ENCODE measurements at places on chromosomes 1 and 21.
A peak's percentile ranks its signal among the peaks of the same experiment; 100 is the strongest.

DNA sequence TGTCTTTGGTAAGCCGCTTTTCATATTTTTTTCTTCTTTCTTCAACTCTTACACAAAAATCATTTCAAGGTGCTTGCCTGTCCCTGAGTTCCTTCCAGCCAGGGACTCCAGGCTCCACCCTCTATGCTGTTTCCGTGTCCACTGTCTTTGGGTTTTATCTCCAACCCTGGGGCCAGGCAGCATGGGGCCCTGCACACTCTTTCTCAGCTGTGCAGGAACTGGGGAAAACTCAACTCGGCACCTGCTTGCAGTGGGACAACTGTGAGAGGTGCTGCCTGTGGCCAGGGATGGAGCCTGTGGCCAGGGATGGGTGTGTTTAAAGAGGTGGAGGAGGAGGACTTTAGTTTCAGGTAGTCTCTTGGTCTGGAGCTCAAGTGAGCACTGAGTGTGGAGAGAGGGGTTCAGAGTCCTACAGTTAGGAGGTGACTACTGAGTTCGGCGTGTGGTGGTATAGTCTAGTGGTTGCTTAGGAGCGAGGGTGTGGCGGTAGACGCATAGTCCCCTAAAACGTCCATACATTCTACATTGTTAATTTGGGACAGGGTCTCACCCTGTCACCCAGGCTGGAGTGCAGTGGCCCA, 13.4 kb downstream of the TNFRSF8 start:
- DNase-seq = no peak

DNA sequence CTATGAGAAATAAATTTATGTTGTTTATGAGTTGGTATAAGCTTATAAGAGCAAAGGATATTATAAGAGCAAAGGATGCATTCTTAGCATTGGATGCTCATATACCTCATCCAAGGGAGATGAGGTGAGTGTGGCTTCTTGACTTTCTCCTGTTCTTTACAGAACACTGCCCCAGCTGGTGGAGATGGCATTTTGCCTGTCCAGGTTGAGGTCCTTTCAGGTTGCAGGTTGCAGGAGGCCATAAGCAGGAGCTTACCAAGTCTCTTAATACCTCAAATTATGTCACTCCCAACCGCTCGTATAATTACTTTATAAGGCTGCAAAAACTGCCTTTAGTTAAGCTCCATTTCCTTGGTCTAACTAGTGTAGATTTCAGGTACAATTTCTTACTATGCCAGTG, 66.7 kb downstream of the RPE65 start:
- no peak for DNase-seq

GRCh38 chr1:92743221-92743620, 41.7 kb downstream of the EVI5 start:
- DNase-seq = no peak

- DNase-seq = no peak
These were observed 25.4 kb upstream of the RGS16 start for GRCh38 chr1:182629499-182630096.

DNA sequence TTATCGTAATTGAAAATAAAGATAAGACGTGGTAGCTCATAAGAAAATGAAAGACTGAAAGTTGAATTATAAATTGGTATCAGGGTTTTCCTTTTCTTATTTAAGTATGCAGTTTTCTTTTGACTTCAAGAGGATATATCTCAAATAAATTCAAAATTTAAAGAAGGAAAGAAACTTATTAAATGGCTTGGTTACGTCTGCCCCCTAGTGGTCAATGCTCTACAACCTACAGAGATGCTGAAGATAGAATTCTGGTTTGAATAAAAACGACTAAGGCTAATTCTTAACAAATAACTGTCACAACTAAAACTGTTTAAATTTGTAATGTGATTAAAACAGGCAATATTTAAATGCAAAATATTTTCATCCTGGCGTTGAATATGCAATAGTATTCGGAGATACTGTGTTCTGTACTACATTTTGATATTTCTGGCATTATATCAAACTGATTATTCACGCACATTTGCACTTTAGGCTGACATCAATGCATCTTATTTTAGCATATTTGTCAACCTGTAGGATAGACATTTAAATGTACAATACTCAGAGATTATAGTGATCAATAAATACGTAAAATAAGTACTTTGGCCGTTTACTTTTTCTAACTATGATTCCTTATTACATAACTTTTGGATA, 26.8 kb downstream of the IFI44 start:
- peak; percentile 45 for DNase-seq

GRCh38 chr1:15123925-15124324, 29.6 kb upstream of the TMEM51 start:
- DNase-seq = no peak

GRCh38 chr1:236741753-236742152, 53.3 kb upstream of the MTR start:
- no peak for DNase-seq

- DNase-seq = no peak
These were observed 10.1 kb downstream of the EYA3 start for GRCh38 chr1:28078262-28078661.

GRCh38 chr1:17857996-17858395, 102.9 kb downstream of the ACTL8 start:
- no peak for DNase-seq

DNA sequence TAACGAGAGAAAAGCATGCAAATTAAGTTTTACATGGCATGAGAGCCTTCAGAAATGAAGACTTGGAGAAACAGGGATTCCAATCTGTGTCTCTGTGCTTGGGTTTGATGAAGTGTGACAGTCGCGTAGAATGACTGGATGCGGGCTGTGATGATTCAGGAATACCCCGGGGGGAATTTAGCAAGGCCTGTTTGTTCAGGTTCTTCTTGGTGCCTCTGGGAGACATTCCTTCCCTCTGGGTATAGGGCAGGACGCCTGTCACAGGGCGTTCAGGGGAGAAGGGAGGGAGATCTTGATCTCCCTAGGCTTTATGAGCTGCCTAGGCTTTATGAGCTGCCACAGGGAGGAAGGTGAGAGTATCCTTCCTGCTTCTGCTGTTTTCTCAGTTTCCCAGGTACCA, 36.6 kb downstream of the DOP1B start:
- no peak for DNase-seq

GRCh38 chr1:192566657-192567056, 8.9 kb upstream of the RGS1 start:
- DNase-seq = no peak

GRCh38 chr1:11384170-11384554, 94.8 kb upstream of the DISP3 start:
- DNase-seq = no peak

GRCh38 chr1:183466781-183467180, 5.5 kb upstream of the SMG7 start:
- no peak for DNase-seq

GRCh38 chr1:226535666-226536065, 12.9 kb upstream of the STUM start:
- DNase-seq = no peak

DNA sequence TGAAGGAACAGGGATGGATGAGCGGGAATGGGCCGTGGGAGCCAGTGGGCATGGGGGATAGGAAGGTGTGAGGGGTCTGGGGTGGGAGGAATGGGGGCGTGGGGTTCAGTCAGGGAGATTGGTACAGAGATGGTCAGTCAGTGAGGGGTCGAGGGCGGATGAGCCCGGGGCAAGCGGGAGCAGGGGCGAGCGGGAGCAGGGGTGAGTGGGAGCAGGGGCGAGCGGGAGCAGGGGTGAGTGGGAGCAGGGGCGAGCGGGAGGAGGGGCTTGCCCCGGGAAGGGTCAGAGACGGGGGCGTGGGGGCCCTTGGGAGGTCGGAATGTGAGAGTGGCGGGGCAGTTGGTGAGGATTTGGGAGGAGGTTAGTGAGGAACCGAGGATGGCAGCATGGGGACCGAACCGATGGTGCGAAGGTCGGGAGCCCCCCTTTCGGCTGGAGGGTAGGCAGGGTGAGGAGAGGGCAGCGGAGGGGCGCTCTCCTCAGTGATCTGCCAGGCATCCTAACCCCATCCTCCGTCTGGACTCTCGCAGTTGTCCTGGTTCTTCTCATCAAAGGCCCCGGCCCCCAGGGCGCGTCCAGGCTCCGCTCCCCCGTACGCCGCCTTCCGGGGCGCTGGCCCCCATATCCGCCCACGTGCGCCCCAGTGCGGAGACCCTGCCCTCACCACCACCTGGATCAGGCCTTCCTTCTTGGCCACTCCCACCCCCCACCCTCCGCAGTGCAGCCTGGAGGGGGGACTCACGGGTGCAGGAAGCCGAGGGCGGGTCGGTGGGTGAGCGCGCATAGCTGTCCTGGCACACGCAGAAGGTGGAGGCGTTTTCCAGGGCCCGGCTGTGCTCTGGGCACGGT, 11.2 kb downstream of the EPHA10 start:
- DNase-seq = no peak

DNA sequence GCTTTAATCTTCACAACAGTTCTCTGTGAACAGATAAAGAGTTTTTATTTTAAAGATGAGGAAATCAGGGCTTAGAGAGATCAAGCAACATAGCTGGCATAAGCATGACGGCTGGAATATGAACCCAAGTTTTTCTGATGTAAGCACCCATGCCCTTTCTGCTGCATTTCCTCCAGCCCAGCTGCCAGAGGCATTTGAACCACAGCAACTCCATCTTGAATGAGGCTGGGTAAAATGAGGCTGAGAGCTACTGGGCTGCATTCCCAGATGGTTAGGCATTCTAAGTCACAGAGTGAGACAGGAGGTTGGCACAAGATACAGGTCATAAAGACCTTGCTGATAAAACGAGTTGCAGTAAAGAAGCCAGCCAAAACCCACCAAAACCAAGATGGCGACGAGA, 90.0 kb downstream of the WDR64 start:
- DNase-seq = no peak

DNA sequence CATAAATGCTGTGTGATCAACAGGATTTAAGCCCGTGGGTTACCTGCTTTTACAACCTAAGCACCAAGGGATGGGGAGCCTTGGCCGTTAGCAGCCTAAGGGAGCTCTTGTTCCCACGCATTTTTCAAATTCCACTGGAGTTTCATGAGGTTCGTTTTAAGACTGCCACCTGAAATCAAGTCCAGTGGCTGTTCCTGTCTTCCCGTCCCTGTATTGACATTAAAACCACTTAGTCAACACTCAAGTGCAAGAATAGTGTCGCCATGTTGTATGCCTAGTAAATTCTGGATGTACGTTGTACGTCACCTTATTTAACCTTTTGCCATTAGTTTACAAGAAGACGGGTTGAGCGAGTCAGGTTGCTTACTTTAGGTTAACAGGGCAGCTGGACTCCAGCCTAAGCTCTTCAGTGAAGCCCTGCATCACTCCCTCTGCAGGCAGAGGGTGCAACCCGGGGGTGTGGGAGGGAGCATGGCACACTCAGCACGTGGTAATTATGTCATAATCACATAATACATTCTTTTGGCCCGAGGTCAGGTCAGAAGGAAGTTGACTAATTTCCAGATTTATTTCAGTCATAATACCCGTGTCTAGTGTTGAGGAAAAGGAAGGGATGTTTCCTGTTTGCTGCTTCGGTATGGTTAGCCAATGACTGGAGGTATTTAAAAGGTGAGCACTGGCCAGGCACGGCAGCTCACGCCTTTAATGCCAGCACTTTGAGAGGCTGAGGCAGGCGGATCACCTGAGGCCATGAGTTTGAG, 42.5 kb downstream of the CNST start:
- DNase-seq = peak; percentile 52

DNA sequence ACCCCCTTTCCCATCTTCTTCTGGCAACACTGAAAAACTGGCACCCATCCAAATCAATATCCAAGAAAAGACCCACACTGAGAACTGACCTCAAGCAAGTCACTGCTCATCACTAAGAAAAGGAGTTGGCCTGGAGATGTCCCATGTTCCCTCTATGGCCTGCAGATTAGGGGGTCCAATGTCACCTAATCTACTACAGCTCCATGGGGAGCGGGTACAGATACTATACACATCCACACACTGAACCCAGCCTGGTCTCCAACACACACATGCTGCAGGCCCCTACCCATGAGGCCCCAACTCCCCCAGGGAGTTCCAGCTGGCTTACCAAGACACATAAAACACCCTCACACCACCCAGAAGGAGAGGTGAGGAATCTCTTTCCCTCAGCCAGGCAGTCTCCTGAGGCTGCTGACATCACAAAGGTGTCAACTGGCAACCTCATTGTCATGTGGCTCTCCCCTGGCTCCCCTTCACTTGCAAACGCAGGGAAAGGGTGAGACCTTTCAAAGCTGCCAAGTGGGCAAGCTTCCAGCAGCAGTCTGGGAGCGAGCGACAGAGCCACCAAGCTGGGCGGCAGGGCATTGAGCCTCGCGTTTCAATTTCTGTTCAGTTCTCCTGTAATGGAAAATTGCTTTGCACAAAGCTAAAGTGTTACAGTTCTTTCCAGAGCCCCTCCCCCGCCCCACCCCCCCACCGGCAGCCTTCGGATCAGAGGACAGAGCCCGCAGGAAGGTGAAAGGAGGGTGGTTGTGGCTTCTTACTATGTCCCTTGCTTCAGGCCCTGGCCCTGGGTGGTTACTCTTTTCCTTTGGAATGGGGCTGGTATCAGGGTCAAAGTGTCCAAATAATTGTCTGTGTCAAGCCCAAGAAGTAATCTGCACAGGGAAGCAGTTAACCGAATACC, at the start of gene LRRC52:
TSS of gene LRRC52 (plus strand) at position 469 of the 907 bp plus-strand sequence. CDS start at position 766, 297 bp downstream.
- DNase-seq = no peak

- no peak for DNase-seq
These were observed 4.1 kb downstream of the SLX9 start for GRCh38 chr21:44943686-44944550.

GRCh38 chr1:20380175-20380574, 89.5 kb downstream of the VWA5B1 start:
- DNase-seq = no peak

DNA sequence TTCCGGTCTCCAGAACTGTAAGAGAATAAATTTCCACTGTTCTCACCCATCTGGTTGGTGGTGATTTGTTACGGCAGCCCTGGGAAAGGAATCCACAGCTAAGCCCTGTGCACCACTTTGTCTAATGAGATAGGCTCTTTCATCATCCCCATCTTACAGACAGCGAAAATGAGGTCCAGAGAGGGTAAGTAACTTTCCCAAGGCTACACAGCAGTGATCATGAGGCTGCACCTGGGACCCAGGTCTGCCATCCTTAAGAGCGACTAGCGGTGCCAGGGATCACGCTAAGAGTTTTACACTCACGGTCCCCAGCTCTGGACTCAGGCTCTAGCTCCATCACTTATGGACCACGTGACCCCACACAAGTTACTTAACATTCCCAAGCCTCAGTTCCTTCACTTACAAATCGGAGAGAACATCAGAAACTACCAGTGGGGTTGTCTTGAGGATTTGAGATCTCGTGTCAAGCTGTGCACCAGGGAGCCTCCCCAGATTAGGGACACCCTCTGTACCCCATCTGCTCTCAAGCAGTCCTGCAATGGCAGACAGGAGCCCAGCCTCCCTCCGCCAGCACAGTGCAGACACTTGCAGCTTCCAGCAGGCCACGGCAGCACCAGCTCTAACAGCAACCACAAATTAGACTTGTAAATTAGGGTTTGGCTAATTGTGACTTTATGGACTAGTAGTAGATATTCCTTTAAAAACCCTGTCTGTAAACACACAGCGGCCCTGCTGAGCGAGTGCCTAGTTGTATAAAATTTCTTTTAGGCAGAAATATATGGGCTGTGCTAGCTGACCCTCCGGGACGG, 87.3 kb downstream of the DISP3 start:
- DNase-seq = no peak

- no peak for DNase-seq
These were observed 1.9 kb downstream of the SH2D2A start for GRCh38 chr1:156814571-156815260.

GRCh38 chr1:115722221-115722620, 46.3 kb downstream of the CASQ2 start:
- DNase-seq = no peak
